ENCODE measurements at places on chromosomes 1 and 21. TPM values are rescaled to one million over a fixed set of nuclear protein-coding genes. Genes with fewer than 3 reads are reported as not detected.

The OXCT2 gene
- total RNA-seq, result 2.3 TPM

GRCh38 chr1:24988558-24988912 is 58.5 kb upstream of the RUNX3 start:
- no peak for DNase-seq

The DISC1 gene
- 0.60 TPM for total RNA-seq

The ADAM30 gene
- total RNA-seq, result not detected

The LCE3A gene
- not detected for total RNA-seq

DNA sequence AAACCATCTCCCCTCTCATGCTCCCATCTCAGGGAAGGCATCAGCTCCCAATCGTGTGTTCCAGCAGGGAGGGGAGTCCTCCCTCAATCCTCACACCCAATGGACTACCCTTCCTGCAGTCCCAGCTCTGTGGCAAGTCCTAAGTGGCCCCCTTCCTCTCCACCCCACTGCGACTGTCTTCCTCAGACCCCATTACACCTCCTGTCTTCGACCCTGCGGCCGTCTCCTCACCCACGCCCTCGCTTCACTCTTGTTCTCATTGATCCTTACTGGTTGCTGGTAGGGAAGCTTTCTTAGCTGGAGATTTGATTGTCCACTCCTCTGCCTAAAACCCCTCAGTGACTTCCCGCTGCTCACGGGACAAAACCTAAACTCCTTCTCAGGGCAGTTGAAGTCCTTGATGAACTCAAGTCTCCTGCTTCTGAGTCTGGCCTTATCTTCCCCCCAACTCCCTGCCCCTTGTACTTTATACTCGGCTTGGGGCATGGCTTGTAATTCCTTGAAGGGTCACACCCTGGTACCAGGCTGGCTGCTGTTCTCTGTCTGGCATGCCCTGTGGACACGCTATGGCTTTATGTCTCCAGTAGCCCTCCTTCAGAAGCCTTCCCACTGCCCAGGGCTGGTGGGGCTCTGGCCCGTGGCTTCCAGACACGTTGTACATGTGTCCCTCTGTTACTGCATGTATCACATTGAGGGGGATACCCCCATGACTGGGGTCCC is 2.3 kb upstream of the EPS8L3 start:
- DNase-seq, result no peak

GRCh38 chr1:97505816-97506215 is 415.0 kb downstream of the DPYD start:
- DNase-seq, result no peak

The CRB1 gene
- not detected for total RNA-seq

The MASP2 gene
- 0.20 TPM for total RNA-seq

The DMBX1 gene
- total RNA-seq, result not detected

DNA sequence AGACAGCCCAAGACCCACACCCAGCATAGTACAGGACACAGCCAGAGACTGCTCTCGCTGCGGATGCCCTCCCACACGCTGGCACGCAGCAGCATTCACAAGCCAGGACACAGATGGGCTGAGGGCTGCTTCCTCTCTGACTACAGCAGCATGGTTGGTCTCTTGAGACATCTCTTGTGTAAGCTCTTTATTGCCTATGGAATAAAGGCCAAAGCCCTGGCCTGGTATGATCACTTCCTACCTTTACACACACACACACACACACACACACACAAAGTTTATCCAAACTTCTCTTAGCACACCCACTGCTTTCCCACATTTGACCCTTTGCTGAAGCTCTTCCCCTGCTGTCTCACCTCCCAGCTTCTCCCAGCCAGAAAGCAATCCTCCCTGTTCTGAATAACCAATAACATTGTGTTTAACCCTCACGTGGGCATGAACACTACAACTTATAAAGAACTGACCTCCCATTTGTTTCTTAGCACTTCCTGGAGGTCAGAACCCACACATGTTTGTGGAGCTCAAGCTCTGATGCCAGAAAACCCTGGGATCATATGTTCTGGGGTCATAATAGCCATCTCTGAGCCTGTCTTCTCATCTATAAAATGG is 1.2 kb upstream of the LUZP1 start:
- DNase-seq, result no peak

The TRIM17 gene
- total RNA-seq, result 1.8 TPM

GRCh38 chr1:198363625-198364151 is 176.8 kb downstream of the ATP6V1G3 start:
- no peak for DNase-seq

DNA sequence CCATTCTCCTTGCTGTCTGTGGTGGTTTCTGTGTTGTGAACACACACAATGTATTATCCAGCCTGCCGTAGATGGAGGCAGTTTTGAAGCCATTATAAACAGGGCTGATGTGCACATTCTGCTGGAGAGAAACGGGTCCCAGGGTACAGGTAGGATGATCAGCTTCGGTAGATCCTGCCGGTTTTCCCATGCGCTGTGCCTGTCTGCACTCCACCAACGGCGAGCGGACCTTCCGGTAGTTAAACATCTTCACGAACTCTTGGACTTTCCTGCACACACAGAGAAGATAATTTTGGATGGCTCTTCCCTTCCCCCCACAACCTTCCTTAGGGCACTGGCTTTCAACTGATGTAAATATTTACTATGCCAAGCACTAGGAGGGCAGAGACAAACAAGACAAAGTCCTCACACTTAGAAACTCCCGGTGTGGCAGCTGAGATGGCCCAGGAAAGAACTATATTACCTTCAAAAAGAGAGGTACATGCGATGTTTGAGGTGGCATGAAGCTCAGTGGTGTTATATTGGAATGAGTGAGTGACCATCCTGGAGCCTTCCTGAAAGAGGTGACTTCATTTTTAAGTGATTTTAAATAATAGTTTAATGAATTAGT is 41.7 kb downstream of the ALPL start:
- DNase-seq, result no peak

The NBPF10 gene
- 0.89 TPM for total RNA-seq

DNA sequence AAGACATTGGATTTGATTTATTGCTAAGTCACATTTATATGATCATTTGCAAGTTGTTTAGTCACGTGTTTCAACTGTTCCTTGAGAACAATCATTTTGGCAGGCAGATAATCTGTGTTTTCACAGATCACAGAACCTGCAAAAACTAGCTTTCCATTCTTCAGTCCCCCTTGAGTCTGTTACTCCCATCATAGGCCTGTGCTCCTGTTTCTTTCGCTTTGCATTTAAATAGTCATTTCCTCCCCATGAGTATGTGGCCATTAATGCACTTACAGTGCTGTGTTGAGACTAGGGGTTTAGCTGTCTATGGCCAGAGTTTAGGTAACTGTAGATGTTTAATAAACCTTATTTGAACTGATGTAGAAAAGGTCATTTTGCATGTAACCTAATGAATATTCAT is 214.5 kb downstream of the PATJ start:
- no peak for DNase-seq

DNA sequence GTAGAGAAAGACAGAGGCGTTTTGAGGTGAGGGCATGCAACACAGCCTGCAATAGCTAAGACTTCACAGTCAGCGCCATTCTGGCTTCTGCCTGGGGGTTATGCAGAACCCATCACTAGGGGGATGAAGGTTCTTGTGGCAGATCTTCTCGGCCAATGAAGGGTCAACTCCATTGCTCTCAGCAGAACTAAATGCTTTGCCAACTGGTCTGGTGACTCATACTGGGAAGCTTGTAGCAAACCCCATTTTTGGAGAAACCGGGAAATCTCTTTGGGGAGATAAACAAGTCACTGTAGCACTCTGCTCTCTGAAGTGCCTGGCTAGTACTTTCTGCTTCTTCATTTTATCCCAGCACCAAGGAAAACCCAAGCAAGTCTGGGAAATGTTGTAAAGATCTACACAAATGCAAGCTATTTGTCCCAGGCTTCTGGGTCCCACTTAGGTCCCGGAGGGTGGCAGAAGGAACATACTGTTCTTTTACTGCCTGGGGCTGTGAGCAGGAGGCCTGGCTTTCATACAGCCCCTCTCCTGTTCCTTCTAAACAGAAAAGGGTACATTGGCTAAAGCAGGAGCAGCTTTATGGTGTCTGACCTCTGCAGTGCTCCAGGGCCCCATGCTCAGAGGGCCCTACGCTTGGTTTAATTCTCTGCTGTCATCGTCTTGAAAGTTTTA is 28.8 kb downstream of the SHISA4 start:
- no peak for DNase-seq

The SYNJ1 gene
- total RNA-seq, result 11.4 TPM

DNA sequence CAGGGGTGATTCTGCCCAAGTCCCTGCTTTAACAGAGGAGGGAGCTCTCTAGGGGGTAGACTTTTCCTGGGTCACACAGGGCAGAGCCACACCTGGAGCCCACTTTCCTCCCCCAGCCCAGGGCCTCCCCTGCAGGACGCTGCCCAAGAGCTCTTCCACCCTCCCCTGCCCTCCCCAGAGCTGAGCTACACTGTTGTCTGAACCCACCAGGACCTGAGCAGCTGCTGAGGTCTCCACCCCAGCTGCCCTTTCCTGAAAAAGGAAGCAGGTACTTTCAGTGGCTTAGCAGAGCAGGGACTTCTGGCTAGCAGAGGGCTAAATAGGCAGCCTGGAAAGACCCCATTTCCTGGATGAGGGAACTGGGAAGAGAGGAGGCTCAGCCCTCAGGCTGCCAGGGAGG is 169.3 kb upstream of the ETV3 start:
- no peak for DNase-seq

DNA sequence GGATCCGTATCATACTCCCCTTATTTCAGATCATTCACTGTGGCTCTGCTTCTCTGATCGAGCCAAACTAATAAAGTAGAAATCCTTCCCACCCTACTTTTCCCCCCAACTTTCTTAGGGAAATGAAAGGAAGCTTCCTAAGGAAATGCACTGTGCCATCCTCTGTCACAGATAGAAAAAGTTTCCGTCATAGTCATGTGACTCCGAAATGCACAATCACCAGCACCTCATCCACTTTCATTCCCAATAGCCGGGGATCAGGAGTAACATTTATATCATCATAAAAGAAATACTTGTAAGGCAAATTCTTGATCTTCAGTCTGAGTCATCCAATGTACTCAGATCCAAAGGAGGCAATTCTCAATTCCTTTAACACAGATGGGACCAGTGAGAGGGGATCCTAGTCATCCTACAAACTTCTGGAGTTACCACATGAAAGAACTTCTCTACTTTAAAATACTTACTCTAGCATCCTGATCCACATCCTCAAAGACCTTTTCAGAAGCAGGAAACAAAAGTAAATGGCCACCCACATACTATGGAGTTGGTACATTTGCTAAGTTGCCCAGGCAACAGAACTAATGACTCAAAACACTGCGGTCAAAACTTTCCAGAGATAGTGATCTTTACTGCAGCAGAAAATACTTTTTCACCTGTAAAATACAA is 97.8 kb upstream of the ZC3H11B start:
- no peak for DNase-seq

DNA sequence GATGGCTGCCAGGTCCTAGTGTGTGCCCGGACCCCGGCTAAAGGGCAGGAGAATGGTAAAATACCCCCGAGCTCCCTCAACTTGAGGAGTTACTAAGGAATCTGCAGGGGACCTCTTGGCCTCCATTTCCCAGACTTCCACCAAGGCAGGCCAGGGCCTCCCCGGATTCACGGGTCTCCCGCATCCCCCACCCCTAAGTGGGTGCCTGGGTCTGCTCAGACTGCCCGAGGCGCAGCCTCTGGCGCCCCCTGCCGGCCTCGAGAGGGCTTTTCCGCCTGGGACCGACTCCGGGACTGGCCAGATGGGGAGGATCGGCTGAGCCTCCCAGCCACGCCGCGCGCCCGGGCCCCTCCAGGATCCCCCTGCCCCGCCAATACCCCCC is 1.7 kb downstream of the PLEKHG5 start:
- DNase-seq, result peak; percentile 82

DNA sequence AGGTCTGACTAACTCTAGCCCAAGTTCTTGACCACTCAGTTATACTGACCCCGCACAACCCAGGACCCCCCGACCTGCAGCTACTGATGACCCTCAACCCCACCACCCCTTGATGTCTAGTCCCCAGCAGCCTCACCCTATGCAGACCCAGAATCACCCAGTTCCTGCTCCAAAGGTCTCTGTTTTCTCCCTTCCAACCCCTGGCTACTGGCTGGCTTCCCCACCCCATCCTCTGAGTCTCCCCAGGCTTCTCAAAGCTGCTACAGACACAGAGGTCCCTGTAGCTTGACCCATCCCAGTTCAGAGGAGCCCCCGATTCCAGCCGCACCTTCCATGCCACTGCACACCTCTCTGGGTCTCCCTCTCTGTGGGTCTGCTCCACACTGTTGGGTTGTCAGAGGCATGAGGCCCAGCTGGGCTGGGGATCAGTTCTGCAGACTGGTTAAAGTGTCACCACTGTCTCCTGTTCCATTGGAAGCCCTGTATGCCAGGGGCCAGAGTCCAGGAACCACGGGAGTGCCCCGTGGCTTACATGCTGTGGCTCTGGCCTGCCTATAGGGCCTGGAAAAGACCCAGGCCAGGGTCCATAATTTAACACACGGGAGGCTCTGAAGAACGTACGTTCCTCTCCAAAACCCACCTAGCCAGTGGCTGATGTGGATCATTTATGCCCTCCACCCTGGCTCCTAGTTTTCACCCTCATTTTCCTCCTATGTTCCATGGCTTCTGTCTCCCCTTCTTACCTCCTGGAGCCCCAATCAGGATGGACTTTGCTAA is 497 bp downstream of the PKLR start:
- no peak for DNase-seq

DNA sequence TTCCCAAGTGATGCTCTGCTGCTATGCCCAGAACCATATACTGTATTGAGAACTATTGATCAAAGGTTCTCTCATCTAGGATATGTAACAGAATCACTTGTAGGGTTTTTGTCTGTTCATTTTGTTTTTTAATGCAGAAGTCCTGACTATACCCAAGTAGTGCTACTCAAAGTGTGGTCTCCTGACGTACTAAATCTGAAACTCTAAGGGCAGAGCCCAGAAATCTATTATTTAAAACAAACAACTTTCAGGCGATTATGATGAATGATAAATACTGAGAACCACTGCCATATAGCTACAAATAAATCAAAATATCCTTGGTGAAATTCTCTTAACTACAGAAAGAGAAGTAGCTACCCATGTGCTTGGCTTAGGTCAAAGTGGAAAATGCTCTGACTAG is 10.1 kb downstream of the ZZZ3 start:
- DNase-seq, result no peak

GRCh38 chr1:93344886-93345632 is 648 bp upstream of the DR1 start:
- DNase-seq, result no peak

GRCh38 chr1:67535474-67535873 is 105.3 kb upstream of the SERBP1 start:
- DNase-seq, result no peak

- no peak for DNase-seq
Observed at GRCh38 chr1:101216623-101217022, 20.2 kb upstream of the S1PR1 start.

The TMEM61 gene
- not detected for total RNA-seq

DNA sequence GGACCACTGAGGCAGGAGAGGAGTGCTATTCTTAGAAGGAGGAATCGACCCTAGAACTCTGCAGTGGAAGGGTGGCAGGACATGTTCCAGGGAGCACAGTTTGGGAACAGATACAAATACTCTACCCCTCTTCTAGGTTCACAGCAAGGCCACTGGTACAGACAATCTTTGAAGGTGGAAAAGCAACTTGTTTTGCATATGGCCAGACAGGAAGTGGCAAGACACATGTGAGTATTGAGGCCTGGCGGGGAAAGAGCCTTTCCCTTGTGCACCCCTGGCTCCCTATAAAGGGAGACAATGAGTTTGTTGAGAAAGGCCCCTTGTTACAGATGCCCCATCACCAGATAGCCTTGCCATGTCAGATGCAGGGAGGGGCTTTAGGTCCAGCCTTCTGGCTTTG is 17.8 kb downstream of the KIF2C start:
- no peak for DNase-seq
